ENCODE measurements at places on chromosomes 4 and X.

GRCh38 chrX:139484591-139484990 is 45.9 kb upstream of the F9 start:
- DNase-seq: no peak

- DNase-seq: no peak
Measured at GRCh38 chrX:25544641-25545040, 528.9 kb upstream of the ARX start.

GRCh38 chrX:40054793-40055192 is 43.0 kb downstream of the BCOR start:
- no peak for DNase-seq

DNA sequence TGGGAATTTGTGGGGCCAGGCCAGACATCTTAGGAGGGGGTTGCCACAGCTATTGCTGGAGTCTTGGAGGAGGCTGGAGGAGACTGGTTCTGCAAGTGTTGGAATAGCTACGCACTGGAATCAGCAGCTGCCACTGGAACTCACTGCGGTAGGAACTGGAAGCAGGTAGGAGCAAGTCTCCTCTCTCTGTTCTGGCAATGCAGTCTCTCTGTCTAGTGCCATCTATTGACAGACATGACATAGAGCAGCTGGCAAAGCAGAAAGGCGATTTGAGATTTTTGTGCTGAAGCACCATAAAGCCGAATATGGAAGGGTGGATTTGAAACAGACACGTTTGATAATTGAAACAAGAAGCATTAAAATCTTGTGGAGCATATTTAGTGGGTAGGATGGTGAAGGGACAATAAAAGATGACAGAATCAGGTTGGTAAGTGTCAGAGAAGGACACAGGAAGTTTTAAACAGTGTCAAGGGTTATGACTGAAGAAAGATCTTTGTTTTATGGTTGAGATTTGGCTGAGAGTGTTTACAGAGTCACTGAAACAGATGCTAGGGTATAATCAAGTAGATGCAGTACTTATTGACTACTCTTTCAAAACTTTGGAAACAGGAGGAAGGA is 23.5 kb upstream of the SYNPO2 start:
- no peak for DNase-seq

DNA sequence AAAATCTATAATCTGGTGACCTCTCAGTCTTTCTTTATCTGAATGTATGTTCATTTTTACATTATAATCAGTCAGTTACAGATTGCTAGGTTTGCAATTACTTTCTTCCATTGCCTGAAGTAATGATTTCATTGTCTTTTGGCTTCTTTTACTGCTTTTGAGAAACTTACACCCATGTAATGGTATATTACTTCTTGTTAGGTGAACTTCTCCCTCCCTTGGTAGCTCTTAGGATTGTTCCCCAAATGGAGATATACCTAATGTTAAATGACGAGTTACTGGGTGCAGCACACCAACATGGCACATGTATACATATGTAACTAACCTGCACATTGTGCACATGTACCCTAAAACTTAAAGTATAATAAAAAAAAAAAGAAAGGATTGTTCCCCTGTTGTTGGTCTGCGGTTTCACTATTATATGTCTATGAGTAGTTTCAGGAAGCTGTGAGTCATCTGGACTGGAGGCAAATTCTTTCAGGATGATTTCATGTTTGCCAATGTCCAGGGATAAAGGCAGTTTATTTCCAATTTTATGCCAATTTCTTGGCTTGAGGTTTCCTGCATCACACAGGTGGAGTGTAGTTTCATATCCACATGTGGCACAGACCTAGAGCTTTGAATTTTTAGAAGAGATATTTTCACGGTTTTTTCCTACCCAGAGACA is 21.8 kb downstream of the SPANXC start:
- DNase-seq: no peak

GRCh38 chr4:4694296-4694772 is 152.5 kb upstream of the STX18 start:
- no peak for DNase-seq

- no peak for DNase-seq
Measured at GRCh38 chr4:1327526-1328266, 19.3 kb upstream of the UVSSA start.

- DNase-seq: no peak
Measured at GRCh38 chrX:418927-419729, 32.4 kb upstream of the PPP2R3B start.

DNA sequence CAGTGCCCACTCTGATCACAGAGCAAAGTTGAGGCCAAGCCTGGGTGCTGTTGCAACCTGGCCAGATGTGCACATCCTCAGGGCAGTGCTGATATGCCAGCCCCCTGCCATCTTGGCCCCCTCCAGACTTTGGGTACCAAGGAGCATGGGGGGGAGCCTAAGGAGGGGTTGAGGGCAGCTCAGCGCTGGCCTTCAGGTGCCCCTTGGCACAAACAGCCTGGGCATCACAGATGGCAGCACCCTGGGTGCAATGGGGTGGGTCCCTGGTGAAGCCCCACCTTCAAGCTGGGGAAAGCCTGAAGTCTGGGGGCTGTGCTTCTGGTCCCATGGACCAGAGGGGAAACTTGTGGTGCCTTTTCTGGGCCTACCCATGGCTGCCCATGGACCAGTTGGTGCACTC is 163.0 kb downstream of the FAM47A start:
- no peak for DNase-seq

GRCh38 chr4:155597933-155598451 is 68.7 kb upstream of the GUCY1A1 start:
- DNase-seq: no peak

GRCh38 chr4:181685461-181685860 is 557.7 kb upstream of the TENM3 start:
- no peak for DNase-seq

DNA sequence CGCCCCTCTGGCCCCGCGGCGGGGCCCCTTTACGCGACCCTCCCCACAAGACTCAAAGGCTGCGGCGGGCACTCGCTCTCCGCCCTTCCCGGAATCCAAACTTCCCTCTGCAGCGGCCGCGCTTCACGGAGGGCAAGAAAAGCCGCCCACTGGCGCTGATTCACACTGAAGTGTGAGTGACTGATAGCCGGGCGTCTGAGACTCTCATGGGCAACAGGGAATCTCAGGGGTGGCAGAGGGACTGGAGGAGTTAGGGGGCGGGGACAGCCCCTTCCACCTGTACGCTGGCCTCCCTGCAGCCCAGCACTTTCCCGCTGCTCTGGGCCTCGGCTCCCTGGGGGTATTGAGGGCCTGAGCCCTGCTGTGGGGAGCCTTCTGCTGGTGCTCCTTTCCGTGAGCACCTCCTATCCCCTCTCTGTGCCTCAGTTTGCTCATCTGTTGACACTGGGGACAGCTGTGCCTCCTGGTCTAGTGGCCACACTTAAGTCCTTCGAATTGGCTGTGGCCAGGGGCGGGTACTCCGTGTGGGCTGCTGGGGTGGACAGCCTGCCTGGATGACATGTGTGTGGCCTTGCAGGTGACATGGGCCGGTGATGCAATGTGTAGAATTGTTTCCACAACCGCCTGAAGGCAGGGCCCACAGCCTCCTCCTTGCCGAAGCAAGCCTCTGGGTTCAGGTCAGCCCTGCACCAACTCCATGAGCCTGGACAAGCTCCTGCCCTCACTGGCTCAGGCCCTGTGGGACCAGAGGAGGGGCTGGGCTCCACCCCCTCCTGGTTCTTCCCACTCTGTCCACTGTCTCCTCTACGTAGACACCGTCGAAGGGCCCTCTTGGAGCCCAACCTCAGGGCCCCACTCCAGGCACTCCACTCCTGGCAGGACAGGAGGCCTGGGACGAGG is 951 bp downstream of the SH3BP2 start:
- no peak for DNase-seq

DNA sequence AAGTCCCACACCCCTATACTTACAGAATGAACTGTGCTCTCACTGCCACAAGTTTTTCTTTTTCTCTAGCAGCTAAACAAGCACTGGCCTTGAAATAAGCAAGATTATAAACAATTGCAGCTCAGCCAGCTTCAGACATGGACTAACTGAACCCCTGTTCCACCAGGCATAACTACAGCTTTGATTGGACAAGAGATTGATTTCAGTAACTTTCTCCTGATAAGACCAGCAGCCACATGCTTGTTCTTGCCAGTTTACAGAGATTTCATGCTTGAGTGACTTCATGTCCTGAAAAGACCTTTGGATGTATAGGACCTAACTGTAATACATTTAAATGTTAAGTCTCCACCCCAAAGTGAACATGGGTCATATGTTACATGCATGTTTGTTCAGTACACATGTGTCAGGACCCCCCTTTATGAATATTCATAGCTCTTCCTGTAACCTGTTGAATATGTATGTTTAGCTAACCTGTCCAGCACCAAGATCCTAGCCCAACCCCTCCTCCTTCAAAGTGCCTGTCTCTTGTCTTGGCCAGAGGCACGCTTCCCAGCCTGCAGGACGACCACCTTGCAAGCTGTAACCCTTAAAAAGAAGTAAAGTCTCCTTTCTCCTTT is 27.9 kb downstream of the ZNF275 start:
- no peak for DNase-seq

GRCh38 chr4:163111588-163111987 is 55.1 kb downstream of the NAF1 start:
- DNase-seq: no peak

GRCh38 chrX:27519226-27519625 is 56.1 kb upstream of the PPP4R3C start:
- DNase-seq: no peak

DNA sequence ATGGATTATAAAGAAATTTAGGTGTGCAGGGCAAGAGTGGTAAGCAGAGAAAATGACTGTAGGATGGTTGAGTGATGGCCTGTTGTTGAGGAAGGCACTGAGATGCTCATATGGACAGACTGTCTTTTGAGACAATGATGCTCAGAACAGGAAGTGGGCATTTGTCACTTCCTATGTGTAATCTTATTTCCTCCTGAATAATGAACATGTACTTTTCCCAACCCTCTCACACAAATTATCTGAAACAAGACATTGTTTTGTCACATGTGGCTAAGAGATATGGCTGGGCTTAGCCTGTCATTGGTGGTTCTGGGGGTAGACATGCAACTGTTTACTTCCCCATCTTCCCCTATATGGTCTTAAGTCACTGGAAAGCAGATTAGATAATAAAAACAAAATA is 240.5 kb downstream of the CFAP47 start:
- DNase-seq: no peak

DNA sequence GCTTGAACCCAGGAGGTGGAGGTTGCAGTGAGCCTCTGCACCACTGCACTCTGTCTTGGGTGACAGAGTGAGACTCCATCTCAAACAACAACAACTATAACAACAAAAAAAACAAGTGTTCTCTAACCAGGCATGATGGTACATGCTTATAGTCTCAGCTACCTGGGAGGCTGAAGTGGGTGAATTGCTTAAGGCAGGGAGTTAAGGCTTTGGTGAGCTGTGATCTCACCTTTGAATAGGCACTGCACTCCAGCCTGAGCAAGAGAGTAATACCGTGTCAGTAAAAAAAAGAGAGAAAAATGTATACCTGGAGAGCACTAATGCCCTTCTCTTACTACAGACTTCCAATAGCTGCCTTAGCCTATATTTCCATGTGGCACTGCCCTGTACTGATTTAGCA is 18.9 kb upstream of the USP9X start:
- DNase-seq: no peak

DNA sequence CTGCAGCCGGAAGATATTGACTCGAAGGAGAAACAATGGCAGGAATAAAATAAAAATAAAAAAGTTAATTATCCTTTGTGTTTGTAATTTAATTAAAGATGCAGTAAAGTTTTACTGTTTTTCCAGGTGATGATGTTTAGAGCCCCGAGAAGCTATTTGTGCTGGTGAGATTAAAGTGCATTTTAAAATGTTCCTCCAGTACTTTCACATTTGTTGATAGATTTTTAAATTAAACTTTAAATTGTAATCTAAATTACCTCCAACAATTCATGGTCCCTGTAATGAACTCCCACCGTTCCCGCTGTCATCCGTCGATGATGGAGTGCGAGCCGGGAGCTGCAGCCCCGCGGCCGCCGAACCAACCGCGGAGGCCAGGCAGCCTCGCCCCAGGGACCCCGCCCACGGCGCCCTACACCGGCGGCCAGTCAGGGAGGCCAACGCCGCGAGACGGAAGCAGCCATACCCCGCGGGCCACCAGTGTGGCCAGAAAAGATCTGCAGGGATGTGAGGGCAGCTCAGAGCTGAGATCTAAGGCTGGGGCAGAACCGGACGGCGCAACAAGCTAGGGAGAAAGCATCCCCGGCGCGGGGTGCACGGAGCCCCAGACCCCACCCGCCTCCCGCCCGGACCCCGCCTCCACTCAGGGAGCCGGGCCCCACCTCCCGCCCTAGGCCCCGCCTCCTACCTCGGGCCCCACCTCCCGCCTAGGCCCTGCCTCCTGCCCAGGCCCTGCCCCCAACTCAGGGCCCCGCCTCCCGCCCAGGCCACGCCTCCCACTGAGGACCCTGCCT is 104.0 kb downstream of the FAM53A start:
- peak; percentile 91 for DNase-seq

DNA sequence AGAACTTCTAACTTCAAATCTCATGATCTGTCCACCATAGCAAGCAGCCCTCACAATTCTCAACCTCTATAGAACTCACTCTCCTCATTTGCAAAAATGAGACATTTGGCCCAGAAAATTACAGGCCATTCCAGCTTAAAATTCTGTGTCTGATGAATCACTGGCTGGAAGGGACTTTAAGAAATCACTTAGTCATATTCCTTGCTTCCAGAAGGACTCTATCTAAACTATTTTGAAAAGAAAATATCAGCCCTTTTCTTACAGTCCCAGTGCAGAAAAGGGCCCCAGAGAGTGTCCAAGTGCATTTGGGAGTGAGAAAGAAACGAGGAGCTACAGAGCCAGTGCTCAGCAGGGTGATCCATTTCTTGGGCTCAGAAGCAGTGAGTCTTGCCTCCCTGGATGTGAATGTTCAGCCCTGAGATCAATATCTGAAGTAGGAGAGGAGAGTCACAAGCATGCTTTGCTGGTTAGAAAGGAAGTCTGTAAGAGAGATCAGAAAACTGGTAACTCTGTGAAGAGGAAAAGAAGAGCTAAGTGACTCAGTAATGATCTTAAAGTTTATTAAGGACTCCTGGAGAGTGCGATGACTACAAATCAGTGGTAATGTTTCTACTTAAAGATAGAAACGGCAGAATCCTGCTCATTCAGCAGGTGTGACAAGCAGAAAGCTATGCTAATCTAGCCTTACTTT is 139.8 kb downstream of the PALLD start:
- no peak for DNase-seq

DNA sequence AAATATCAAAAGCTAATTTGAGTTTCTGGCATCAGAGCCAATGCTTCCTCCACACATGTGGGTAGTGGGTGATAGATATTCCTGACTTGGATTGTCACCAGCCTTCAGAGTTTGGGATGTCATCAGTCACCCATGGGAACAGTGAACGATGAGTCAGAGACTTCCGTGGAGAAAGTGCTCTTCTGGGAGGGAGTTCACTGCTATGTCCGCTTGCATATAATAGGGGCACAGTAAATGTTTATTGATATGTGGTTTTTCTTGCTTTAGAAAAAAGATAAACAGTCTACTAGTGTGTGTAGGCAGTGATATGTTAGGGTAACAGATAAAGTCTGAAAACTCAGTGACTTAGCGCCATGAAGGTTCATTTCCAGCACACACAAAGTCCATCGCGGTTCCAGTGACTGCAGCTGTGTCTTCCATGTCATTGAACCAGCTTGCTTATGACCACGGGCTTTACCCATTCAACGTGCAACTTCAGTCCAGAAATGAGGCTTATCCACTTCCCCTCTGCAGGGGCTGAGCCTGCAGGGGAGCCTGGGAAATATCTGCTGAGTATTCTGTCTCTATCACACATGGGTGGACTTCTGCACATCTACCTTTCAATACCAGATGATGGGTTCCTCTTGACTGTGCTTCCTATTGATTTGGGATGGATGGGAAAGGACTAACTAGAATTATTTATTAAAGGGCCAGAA is 87.7 kb upstream of the WWC2 start:
- no peak for DNase-seq

GRCh38 chr4:80069837-80070731 is 2.9 kb downstream of the ANTXR2 start:
- no peak for DNase-seq

GRCh38 chr4:169437299-169438047 is 166.7 kb upstream of the SH3RF1 start:
- no peak for DNase-seq

Measured in activated naive CD4-positive, alpha-beta T cell treated with anti-CD3 and anti-CD28 coated beads, Interleukin-2, amount 50 U/mL, for 72 hours (primary cell).